ENCODE measurements at places on chromosomes 4 and X.
A peak's percentile ranks its signal among the peaks of the same experiment; 100 is the strongest.

DNA sequence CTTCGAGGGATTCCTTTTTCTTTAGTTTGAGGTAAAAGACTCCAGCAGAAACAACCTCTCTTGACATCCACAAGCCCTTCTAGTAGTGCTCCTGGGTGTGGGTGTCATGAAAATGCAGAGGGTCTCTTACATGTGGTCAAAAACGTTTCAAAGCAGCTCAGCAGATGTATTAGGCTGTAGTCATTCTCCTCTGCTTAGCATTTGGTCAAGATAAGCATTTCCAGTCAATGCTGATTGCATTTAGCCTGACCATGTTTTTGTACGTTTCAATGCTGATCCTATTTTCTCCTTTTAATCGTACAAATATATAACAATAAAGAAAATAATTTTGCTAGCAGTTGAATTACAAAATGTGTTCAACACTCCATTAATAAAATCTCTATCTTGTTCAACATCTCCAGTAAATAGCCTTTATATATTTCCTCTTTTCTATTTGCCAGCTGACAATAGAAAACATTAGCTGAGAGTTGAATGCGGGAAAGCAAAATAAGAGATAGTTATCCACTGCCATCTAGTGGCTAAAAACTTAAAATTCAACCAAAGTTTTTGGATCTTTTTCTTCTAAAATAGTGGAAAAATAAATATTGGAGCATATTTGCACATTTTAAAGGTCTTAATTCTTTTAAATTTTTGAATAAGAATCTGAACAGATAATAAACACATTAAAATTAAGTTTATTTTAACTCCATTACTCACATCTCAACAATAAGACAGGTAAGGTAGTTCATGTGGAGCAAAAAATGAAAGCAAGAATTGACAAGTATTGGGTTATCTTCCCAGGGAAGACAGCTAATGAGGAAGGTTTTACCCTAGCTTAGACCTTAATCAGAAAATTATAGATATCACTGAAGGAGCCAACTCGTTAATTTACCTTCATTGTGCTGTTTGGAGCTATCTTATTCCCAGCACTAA lies 15.2 kb upstream of the PACRGL start:
- peak; percentile 24 for DNase-seq

GRCh38 chr4:61373901-61374440 lies 173.8 kb downstream of the ADGRL3 start:
- DNase-seq = no peak

DNA sequence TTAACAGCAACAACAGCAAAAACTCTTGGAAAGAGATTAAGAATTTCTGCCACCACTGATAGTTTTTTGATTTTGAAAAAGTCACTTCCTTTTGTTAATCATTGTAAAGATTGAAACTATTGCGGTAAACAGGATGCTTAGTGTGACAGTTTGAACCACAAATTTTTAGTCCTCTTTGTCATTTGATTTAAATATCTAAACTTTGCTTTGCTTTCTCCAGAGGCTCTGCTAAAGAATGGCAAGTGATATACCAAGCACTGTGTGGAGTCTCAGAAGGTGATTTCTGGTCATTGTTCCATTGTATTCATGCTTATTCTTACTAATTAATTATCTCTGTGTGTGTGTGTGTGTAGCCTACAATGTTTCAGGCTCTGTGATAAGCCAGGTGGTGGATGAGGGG lies 155.6 kb downstream of the BMPR1B start:
- DNase-seq = peak; percentile 1

- DNase-seq = no peak
Measured at GRCh38 chr4:168569066-168569930, 72.4 kb downstream of the PALLD start.

- DNase-seq = no peak
Measured at GRCh38 chr4:57139783-57140182, 29.6 kb upstream of the IGFBP7 start.

DNA sequence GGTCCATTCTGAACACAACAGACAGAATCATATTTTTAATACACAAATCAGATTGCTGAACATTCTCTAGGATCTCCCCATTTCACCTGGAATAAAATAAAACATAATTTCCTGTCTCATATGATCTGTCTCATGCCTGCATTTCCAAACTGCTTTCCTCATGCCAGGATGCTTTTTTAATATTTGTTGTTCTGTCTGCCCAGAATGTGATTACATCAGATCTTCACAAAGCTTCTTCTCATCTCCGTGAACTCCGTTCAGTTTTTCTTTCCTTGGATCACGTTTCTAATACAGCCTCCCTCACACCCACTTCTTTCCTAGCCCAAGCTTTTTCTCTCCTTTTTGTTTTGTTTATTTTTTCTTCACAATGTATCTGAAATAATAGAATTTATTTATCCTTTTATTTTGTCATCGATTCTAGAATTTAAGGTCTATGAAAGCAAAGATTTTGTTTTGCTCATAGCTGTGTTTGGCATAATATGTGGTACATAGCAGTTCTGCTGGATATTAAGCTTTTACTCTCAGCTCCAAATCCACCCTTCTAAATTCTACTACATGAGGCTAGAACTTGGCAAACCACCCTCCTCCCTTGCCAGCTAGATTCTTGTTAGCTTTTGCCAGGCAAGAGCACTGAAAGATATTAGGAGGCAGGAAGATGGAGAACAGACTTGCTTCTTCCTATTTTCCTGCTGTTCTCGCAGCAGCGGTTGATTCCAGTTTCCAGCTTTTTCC lies 165.5 kb upstream of the SLIT2 start:
- no peak for DNase-seq

- peak; percentile 49 for DNase-seq
Measured at GRCh38 chr4:46844325-46844917, 64.6 kb downstream of the COX7B2 start.

DNA sequence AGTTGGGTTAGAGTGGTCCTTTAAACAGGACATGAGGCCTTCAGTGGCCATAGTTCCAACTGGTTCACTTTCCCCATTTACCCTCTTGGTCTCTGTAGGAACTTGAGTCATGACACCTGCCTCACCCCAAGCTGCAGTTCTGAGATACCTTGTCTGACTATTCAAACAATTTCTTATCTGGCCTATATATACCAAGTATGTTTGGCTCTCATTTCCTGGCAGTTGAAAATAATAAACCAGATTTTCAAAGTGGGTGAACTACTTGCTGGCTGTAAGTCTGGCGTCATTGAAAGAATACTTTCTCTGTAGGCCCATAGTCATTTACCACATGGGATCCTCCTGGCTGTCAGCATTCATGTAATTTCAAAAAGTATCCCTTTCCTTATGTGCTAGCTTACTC lies 228.8 kb downstream of the SHROOM3 start:
- no peak for DNase-seq
